ENCODE measurements at places on chromosomes 11 and 22. TPM values are rescaled to one million over a fixed set of nuclear protein-coding genes. Genes with fewer than 3 reads are reported as not detected.

C22orf15 gene
- 0.43 TPM for total RNA-seq

ESAM gene
- 0.16 TPM for total RNA-seq

OR8A1 gene
- not detected for total RNA-seq

UBASH3B gene
- 3.5 TPM for total RNA-seq

MIEF1 gene
- 13.9 TPM for total RNA-seq

SPI1 gene
- not detected for total RNA-seq

RAB38 gene
- total RNA-seq = 1.1 TPM

SLC37A2 gene
- total RNA-seq = 1.6 TPM

RPS6KA4 gene
- 28.7 TPM for total RNA-seq

OR8D1 gene
- total RNA-seq = under 0.01 TPM

LAYN gene
- total RNA-seq = 48.4 TPM

KCNK4 gene
- total RNA-seq = 0.09 TPM

ELFN2 gene
- total RNA-seq = 0.32 TPM

LYVE1 gene
- not detected for total RNA-seq

TSPAN4 gene
- total RNA-seq = 130 TPM

FADS1 gene
- total RNA-seq = 60.7 TPM

SLC5A4 gene
- total RNA-seq = not detected

OR52I1 gene
- total RNA-seq = not detected

CDC42BPG gene
- 0.16 TPM for total RNA-seq

OLFML1 gene
- total RNA-seq = 16.4 TPM

GAB4 gene
- total RNA-seq = not detected

GLYAT gene
- not detected for total RNA-seq

PI4KA gene
- 22.5 TPM for total RNA-seq

ZBTB16 gene
- 0.34 TPM for total RNA-seq

MRGPRD gene
- total RNA-seq = not detected

OR6M1 gene
- total RNA-seq = not detected

FGF4 gene
- not detected for total RNA-seq

C11orf91 gene
- total RNA-seq = not detected

BCO2 gene
- 0.86 TPM for total RNA-seq

ARHGAP42 gene
- total RNA-seq = 3.9 TPM

MMP3 gene
- total RNA-seq = 19.1 TPM

FERMT3 gene
- 2.0 TPM for total RNA-seq

C22orf42 gene
- total RNA-seq = not detected

VWCE gene
- total RNA-seq = 14.9 TPM

C1QTNF5 gene
- total RNA-seq = 6.9 TPM

LMO1 gene
- total RNA-seq = not detected
